EL (cell line): ENCODE measurements at places on chromosomes 16 and 17.

DNA sequence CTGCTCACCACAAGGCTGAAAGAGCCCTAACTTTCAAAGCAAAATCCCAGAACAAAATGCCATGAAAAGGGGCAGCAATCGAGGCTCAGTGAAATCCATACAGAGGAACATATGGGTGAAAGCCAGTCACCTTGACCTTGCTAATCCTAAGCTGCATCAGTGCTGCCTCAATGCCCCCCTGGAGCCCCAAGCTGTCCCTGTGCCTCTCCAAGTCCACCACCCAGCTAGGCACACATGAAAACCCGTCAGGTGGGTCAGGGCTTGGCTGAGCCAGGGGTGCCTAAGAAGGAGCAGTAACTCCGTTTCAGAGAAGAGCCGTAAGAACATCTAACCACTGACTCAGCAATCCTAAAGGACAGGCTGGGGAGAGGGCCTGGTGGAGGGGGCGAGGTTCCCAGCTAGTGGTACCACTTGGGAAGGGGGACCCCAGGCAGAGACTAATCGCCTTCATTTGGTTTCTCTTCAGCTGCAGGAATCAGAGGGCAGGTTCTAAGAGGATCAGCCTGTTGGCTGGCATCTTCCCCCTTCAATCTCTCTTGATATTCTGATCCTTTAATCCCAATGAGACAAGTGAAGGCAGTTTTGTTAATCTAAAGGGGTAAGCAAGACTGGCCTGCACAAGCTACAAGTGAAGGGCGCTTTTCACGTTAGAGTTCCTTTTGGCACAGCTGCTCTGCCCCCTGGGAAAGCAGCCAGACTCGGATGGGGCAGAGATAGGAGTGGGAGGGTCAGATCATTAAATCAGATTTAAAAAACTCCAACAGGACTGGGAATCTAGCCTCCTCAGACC lies 7.6 kb downstream of the PITPNA start:
- DNase-seq = no peak

DNA sequence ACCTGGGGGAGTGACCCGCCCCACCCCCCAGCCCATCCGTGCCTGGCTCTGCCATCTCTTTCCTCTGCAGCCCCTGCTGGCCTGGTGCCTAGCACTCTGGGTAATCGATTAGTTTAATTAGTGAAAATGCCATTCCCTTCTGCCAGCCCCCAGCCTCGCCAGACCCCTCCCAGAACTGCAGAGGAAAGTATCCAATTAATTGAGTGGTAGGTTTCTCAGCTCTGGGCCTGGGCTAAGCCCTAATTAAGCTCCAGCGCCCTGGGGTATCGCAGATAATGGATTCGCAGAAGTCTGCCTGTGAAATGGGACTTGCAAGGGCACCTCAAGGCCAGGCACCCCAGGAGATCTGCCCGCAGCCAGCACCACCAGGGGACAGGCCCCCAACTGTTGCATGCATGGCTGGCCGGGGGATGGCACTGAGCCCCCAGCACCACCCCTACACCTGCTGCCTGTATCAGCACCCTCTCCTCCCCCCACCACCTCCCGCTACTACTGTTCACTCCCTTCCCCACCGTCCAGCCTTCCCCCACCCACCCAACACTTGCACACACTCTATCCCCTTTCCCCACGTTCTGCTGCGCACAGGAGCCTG lies 19.7 kb upstream of the SPPL2C start:
- no peak for DNase-seq

- no peak for DNase-seq
Measured at GRCh38 chr17:50117202-50118051, 12.5 kb downstream of the SAMD14 start.

GRCh38 chr17:63639125-63639524 lies 16.9 kb downstream of the MAP3K3 start:
- no peak for DNase-seq
